ENCODE measurements at places on chromosomes 1 and 21. TPM values are rescaled to one million over a fixed set of nuclear protein-coding genes. Genes with fewer than 3 reads are reported as not detected.

The ROR1 gene
- polyA plus RNA-seq: 30.6 TPM

GRCh38 chr1:3948344-3948743, 48.3 kb upstream of the C1orf174 start:
- DNase-seq: no peak

The FAM163A gene
- polyA plus RNA-seq: 0.85 TPM

The FAM151A gene
- polyA plus RNA-seq: 21.0 TPM
